ENCODE measurements at places on chromosomes 7 and 10.

GRCh38 chr10:72605122-72605521 is 20.8 kb downstream of the MICU1 start:
- DNase-seq: no peak

DNA sequence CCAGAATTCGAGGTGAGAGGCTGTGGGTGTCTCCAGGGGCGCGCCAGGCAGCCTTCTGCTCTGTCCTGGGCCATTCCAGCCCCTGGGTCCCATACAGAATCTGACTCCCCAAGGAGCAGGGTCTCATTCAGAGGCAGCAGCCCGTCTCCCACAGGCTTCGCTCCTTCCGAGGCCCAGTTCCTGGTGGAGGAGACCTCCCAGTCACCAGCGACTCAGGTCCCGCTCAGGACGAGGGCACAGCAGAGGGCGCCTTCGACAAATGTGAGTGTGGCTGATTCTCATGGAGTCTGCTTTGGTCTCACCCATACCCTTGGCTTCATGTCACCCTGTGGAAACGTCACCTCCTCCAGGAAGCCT is 81.8 kb upstream of the GPR26 start:
- no peak for DNase-seq

DNA sequence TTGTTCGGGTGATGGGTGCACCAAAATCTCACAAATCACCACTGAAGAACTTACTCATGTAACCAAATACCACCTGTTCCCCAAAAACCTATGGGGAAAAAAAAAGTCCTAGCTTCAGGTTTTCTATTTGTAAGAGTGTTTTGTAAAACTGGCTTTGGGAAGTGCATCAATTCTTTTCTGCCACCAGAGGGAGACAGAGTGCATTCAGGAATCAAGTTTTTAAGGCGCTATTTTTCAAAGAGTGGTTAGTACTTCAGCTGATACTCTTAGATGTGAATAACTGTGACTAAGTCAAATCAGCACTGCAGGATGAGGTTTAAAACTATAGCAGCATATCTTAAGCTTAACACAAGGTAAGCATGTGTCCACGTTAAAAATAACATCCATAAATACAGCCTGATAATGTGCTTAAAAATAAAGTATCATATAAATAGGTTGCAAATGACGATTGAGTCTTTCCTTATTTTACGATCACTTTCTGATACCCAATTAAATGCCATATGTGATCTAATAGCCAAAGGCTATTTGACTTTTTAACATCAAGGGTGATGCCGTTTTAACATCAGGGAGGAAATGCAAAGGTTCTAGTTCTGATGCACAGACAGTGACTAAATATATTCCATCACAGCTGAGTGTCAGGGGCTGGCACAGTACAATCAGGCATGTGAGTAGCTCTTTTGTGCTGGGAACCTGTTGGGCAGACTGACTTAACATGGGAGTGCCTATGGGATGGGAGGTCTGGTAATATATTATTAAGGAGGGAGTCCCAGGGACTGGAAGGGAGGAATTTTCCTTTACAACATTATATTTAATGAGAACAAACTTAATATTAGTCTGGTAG is 10.6 kb upstream of the LYZL2 start:
- no peak for DNase-seq

- no peak for DNase-seq
These were observed 487.0 kb upstream of the SEMA3D start for GRCh38 chr7:85673876-85674275.

GRCh38 chr10:59864141-59864962 is 42.0 kb downstream of the CCDC6 start:
- no peak for DNase-seq

GRCh38 chr10:84542522-84543490 is 214.4 kb downstream of the CCSER2 start:
- DNase-seq: no peak

DNA sequence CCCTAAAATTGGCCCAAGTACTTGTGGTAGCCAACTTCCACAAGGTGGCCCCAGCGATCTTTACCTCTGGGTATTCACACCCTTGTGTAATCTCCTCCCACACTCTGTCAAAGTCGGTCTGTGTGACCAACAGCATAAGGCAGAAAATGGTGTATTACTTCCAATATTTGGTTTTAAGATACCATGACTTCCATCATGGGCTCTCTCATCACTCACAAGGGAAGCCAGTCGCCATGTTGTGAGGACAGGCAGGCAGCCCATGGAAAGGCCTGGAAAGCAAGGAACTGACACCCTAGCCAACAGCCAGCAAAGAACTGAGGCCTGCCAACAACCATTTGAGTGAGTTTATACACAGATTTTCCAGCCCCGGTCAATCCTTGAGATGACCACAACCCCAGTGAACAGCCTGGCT is 91.0 kb upstream of the KMT2E start:
- DNase-seq: no peak

DNA sequence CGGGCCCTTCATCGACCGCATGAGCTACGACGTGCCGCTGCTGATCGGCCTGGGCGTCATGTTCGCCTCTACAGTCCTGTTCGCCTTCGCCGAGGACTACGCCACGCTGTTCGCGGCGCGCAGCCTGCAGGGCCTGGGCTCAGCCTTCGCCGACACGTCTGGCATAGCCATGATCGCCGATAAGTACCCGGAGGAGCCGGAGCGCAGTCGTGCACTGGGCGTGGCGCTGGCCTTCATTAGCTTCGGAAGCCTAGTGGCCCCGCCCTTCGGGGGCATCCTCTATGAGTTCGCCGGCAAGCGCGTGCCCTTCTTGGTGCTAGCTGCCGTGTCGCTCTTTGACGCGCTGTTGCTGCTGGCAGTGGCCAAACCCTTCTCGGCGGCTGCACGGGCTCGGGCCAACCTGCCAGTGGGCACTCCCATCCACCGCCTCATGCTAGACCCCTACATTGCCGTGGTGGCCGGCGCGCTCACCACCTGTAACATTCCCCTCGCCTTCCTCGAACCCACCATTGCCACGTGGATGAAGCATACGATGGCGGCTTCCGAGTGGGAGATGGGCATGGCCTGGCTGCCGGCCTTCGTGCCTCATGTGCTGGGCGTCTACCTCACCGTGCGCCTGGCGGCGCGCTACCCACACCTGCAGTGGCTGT is 1.2 kb downstream of the SLC18A3 start:
- no peak for DNase-seq

DNA sequence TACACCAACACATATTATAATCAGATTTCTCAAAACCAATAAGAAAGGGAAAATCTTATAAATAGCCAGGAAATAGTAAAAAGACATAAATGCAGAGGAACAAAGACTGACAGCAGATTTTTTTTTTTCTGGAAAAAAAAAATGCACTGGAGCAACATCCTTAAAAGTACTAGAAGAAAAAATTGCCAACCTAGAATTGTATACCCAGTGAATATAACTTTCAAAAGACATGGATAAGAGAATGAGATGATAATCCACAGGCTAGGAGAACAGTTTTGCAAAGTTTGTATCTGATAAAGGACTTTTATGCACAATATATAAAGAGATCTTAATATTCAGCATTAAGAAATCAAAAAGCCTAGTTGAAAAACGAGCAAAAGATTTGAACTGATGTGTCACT is 554.0 kb downstream of the AUTS2 start:
- no peak for DNase-seq

DNA sequence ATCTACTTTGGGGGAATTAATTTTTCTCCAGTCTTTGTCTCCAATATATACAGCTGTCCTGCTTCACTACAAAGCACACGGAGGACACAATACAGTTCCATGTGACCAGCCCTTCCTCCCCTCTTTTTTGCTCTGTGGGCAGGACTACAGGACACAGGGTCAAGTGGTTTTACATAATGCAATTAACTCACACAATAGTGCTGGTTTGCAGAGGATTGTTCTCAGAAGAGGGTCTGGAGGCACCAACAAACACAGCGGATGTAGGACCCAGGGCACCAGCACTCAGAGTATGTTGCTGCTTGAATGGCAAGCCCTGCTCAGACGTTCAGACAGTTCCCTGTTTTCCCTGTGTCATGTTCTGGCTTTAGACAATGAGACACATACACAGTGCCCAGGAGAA is 52.0 kb upstream of the NPTX2 start:
- no peak for DNase-seq

- no peak for DNase-seq
These were observed 95.3 kb upstream of the MTPN start for GRCh38 chr7:136072447-136072846.

GRCh38 chr10:19014498-19014897 is 34.1 kb upstream of the MALRD1 start:
- DNase-seq: no peak

DNA sequence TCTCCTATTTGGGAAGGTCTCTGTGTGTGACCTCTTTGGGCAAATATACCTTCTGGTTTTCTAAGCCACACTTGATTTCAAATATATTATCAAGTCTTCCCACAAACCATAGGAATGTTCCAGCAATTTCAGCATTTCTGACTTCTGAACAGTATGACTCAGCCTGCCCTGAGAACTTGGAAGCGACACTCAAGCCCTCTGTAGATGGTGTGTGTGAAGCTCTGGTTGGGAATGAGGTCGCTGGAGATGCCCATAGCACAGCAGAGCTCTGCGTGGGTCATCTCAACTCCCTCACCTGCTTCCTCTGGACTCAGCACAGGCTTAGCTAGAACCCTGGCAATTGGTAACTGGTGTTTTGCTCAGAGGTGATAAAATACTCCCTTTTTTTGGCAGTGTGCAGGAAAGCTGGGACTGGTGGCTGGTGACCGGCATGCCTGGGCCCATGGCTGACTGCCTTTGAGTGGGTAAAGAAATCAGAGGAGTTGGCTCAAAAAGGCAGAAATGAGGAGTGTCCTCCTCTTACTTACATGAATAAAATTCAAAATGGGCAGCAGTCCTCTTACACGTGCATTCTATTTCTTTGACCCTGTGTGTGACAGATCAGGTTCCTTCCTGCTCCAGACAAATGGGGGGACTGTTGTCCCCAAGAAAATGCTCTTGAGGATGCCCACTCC is 87.5 kb upstream of the NRP1 start:
- DNase-seq: no peak

GRCh38 chr10:89645742-89646172 is 715 bp upstream of the PANK1 start:
- DNase-seq: no peak

- no peak for DNase-seq
These were observed 44.4 kb upstream of the KLF6 start for GRCh38 chr10:3829156-3830050.

GRCh38 chr7:2833083-2833910 is 10.8 kb downstream of the GNA12 start:
- DNase-seq: no peak

DNA sequence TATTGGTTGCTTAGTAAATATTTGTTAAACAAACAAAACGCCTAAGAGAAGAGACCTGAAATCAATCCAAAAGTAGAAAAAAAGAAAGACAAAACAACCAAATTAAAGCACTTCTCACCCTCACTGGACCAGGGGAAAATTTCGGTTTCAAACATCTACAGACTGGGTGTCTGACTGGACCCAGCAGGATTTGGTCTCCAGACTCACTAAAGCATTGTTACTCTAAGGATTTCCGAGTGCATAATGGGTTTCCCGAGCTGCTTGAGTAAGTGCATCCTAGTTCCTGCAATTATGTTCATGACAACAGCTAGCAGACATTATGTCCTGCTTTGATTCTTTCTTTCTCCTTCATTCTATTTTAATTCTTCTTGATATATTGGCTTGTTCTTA is 51.8 kb upstream of the FAM3C start:
- no peak for DNase-seq

GRCh38 chr10:45581582-45582385 is 90.8 kb downstream of the ZFAND4 start:
- no peak for DNase-seq

GRCh38 chr7:84112771-84113170 is 81.8 kb downstream of the SEMA3A start:
- DNase-seq: no peak

DNA sequence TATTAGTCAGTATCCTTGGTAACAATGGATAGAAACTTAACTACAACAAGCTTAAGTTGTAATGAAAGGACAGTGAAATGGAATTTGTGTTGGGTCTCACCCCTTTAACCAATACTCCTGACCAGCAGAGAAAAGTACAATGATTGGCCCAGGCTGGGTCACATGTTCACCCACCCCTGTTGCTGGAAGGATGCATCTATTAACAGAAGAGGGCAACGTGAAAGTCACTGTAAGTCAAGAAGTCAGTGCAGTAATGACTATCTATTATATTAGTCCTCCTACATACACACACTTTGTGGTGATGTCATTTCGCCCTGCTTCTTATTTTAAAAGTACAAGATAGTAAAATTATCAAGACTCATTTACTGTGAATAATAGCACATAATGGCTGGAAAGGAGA is 16.2 kb downstream of the PNLIPRP2 start:
- DNase-seq: no peak

- no peak for DNase-seq
These were observed 127.8 kb downstream of the PLPP4 start for GRCh38 chr10:120584786-120585185.

GRCh38 chr10:77746047-77746707 is 108.6 kb upstream of the KCNMA1 start:
- DNase-seq: no peak

GRCh38 chr7:13988731-13989125 is 738 bp downstream of the ETV1 start:
- DNase-seq: no peak

DNA sequence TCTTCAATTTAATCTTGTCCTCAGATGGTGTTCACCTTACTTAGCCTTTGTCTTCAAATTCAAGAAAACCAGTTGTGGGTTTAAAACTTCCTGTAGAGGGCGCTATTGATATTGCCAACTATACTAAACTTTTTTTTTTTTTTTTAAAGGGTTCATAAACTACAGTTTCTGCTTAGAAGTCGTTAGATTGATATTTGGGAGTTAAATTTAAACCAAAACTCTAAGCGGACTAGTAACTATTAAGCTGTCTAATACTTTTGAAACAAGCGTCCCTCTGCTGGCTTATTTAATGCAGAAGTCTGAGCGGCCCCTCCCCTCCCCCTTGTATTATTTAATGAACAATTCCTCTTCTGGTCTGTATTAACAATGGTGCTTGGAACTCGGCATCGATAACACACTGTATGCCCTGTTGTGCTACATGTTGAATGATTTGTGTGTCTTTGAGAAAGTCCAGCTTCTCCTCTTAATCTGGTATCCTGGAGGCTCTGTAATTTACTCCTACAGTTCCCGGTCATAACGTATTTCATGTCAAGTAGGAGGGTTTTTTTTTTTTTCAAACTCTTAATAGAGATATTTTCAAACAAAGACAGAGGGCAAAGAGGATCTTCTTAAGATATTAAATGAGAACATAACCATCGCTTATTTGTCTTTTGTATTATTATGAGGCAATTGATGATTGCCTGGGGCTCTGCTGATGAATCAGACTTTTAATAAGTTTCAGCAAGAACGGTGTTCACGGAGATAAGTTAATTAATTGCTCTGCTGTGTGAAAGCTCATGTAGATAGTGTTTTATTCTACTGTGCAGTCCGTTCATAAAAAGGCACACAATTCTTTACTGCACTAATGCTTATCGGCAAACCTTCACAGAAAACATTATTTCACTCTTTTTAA is 22.6 kb upstream of the CREB5 start:
- DNase-seq: no peak

- no peak for DNase-seq
These were observed 649.4 kb upstream of the MGMT start for GRCh38 chr10:128817636-128818035.

DNA sequence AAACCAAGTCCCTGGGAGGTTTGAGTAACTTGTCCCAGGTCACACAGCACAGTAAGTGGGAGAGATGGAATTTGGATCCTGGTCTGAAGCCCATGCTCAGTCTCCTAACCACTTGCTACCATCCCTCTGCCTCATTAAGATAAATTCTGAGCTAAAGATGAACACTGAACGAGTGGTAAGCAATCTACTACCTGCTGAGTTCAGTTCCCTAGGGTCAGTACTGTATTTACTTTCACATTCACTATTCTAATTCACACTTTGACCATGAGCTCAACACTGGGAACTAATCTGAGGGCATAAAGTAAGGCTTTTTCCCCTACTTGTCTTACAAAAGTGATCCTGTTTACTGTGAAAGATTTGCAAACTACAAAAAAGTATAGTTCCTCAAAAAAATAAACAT is 2.4 kb downstream of the UROS start:
- DNase-seq: no peak
